Stimulated activated CD4-positive, alpha-beta T cell treated with anti-CD3 and anti-CD28 coated beads, Interleukin-15, amount 100 ng/mL, for 1 hour (primary cell): ENCODE measurements at places on chromosomes 16 and 17.

- DNase-seq: no peak
These were observed 7.5 kb downstream of the TK1 start for GRCh38 chr17:78179372-78179771.

DNA sequence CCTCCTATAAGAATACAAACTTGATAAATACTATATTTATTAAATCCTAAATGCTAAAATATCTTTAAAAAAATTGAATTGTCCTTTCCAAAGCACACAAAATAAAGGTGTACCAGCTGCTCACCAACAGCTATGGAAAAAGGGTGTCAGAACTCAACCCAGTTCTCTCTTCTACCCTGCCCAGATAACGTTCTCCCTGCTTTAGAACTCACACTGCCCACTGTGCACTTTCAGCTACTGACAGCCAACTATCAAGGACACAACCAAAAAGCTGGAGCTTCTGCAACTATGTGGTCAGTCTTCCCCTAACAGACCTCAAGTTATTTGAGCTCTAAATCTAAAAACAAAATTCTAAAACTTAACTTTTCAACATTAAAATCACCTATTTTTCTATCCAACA is 13.7 kb downstream of the AP1G1 start:
- DNase-seq: no peak

GRCh38 chr17:36524428-36524876 is 10.2 kb downstream of the MYO19 start:
- DNase-seq: no peak

- DNase-seq: no peak
These were observed 106.8 kb downstream of the ZNF778 start for GRCh38 chr16:89324056-89325010.

DNA sequence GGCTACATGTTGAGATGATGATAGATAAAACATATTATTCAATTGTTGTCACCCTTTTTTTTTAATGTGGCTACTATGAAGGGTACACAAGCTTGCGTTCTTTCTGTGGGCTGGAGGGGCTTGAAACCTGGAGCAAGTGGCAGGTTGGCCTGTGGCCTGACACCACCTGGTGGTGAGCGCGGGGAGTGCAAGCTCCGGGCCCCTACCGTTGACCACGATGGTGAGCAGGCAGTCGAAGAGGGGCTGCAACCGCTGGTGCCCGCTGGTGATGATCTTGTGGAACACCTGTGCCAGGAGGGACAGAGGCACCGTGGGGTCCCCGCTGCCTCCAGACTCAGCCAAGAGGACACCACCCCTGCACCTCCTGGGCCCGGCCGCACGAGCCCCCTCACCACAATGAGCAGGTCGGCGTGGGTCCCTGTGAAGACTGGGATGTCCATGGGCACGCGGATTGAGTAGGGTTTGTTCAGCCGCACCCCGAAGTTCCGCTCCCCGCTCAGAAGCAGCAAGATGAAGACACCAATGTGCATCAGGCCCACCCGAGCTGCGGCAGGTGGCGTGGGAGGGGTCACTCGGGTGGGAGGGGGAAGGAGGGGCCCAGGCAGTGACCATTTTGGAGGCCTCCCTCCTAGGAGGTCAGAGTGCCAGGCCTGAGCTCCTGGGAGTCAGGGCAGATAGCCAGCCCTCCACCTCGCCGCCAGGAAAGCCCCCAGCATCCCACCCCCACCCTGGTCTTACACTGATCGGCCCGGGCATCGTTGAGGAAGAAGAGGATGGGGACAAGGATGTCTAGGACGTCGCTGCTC is 14.4 kb downstream of the HID1 start:
- DNase-seq: peak; percentile 75

DNA sequence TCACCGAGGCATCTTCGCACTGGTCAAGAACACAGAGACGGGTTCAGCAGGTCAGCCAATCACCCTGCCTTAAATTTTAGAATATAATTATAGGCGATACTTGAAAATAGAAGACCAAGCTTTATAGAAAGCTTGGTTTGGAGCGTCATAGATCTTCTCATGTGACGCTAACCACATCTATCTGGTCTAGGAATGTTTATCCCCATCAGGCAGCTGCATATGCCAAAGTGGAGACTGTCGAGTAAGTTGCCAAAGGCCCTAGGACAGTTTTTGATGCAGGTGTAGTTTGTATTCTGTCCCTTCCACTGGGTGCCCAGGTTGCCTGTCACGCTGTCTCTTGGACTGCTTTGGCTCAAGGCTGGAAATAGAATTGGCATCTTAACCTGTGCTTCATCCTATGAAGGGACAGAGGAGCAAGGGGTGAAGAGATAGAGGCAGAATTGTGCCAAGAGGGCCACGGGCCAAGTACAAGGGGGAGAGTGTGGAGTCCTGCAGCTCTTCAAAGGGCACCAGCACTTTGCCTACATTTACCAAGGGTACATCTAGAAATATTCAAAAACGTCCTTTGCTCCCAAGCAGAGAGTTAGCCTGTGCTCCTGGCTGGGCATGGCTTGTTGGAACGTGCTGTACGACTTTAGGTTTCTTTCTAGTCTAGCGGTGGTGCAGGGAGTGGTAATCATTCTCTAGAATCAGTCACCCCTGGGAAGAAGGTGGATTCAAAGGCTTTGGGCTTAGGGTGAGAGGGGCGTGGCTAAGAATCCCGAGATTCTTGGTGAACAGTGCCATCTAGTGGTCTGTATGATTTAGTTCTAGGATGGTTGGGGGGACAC is 5.3 kb upstream of the WIPI1 start:
- DNase-seq: no peak

DNA sequence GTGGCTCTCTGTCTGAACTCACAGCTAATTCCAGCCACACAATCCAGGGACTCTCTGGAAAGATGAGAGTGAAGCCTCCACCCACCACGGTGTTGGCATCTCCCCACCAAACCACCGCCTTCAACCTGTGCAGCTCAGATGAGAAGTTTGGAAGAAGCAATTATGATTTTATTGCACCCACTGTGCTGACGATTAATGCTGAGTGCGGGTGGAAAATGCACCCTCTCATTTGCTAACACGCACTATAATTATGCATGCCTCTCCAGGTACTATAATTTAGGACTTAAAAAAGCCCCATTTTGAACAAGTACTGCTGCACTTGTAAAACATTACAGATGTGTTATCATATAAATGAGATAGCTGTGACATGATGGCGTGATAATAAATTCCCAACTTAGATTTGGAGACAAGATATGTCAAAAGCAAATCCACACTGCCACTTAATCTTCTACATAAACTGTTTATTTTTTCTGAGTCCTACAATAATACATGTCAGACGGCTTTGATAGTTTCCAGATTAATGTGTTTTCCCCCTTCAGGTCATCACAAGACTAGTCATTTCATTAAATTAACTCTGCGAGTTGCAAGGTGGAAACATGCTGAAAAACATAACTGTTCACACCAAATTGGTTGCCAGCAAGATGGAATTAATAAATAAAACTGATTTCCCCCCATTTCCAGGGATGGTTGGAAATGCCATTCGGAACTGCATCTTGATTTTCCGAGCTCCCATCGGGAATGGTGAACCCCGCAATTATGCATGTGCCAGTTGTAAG is 466.5 kb upstream of the MAF start:
- DNase-seq: no peak
